LoVo (cell line): ENCODE measurements at places on chromosomes 7 and 10.

GRCh38 chr7:29247224-29247962, 52.8 kb downstream of the CHN2 start:
- no peak for DNase-seq

GRCh38 chr7:44761207-44762161, 12.8 kb downstream of the ZMIZ2 start:
- DNase-seq, result no peak

GRCh38 chr10:6607182-6607581, 27.1 kb upstream of the PRKCQ start:
- DNase-seq, result no peak

GRCh38 chr7:2567679-2568278, 9.0 kb downstream of the IQCE start:
- DNase-seq, result no peak

- peak; percentile 73 for DNase-seq
Observed at GRCh38 chr7:106793015-106793975, 71.8 kb upstream of the PIK3CG start.

DNA sequence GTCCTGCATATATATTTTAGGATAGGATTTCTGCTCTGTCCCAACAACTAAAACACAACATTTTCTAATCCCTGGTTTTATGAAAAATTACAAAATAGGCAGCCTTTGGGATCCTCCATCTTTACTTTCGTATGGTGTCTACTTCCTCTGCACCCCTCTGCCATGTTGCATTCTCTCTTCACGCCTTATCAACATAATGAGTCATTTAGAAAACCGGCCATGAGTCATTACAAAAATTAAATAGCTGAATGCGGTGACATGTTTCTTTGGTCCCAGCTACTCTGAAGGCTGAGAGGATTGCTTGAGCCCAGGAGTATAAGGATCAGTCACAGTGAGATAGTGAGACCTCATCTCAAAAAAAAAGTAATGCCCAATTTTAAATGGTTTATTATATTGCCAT, 148.1 kb upstream of the CELF2 start:
- no peak for DNase-seq

DNA sequence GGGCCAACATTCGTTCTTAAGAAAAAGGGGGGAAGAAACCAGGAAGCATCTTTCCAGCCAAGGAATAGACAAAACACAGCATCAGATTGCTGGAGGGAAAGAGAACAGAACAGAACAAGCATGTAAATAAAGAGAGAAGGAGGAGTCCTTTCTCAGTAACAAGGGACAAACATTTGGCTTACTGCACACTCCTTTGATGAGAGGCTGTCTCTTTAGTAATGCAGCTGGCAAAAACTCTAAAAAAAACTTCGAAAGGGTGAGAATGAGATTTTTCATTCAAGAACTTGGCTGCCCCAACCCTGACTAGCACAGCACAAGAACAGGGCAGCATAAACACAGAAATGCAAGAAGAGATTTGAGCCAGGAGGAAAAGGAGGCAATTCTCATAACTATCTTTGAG, 38.9 kb upstream of the IL6 start:
- no peak for DNase-seq

DNA sequence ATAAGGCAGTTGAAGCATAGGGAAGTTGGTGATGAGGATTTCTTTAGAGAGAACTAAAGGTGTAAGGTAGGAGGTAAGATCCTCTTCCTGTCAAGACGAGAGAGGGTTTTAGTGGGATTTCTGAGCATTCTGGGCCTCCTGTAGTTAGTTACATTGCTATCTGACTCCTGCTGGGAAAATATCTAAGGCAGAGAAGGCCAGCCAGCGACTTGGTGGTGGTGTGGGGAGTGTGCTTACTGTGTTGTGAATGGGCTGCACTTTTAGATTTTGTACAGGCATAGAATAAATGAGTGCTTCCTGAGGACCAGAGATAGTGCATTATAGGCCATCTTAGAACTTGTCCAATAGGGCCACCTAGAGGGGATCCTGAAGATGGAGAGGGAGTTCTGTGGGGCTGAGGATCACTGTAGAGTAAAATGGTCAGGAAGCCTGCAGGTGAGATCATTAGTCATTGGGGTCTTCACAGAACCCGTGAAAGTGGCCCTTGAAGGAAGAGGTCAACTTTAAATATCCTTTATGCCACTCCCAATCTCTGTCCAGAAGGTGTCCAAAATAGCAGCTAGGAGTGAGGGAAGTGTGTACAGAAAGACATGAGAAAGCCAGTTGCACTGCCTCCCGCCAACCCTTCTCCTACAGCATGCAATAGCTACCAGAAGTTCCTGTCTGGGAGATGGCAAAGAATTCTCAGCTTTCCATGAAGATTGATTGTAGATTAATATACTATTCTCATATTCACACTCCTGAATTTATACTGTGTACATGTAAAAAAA, 266.6 kb downstream of the POLR1F start:
- DNase-seq, result no peak

DNA sequence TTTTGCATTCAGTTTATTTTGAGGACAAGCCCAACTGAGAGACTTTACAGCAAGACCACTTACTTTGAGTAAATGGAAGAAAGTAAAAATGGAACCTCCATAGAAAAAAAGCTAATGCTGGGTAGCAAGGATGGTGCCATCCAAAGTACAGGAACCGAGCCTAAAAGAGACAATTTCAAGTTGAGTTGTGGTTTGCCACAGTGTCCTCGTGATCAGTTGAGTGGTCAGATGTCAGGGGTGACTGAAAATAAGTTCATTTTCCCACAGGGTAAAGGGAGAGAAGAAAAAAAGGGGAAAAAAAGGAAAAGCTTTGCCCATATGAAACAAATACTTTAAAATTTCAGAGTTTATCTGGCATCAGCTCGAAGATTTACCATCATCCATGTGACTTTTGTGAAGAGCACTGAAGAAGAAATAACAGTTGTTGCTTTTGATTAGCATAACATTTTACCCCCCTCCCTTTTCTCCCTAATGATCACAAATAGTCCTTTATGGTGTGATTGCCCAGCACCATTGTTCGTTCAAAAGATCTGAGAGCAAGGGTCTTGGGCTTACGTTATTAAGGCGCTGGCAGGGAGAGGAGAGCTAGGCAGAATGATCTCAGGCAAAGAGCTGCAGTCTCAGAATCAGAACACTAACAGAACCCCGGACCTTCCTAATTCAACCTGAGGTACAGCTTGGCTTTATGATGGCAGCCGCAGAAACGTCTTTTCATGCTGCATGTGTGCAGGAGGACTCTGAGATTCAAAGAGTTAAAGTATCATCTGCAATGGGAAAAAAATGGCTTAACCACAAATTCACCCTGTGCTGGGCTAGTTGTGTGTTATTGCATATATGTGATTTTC, 338.1 kb downstream of the RNLS start:
- DNase-seq, result no peak

GRCh38 chr10:1544929-1545328, 192.4 kb downstream of the ADARB2 start:
- no peak for DNase-seq

DNA sequence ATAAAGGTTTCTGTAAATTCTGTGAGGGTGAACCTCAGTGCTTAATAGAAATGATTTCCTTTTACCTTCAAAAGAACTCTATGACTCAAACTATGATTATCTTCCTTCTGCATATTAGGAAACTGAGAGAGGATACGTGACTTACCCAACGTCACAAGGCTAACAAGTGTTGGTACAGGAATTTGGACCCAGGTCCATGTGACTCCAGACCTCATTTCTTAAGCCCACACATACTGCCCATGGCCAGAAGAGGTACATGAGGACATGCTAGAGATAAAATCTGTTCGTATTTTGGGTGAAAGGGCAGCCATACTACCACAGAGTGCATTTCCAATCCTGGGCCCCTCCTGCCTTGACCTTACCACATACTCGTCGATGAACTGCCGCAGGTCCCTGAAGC, 61.5 kb upstream of the TM9SF3 start:
- no peak for DNase-seq

GRCh38 chr7:143048827-143049226, 3.3 kb upstream of the OR6V1 start:
- DNase-seq, result peak; percentile 70

GRCh38 chr7:129170441-129171021, 17.9 kb upstream of the SMO start:
- no peak for DNase-seq

DNA sequence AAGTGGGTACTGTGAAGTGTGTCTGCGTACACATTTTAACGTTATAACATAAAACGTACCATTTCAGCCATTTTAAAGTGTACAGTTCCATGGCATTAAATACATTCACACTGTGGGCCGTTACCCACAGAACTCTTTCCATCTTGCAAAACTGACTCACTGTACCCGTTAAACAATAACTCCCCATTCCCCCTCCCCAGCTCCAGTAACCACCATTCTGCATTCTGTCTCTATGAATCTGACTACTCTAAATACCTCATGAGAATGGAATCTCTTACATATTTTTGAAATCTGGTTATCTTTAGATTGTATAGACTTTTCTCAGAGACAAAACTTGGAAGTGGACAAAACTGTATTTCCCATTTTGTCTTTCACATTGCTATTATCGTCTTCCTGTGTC, 9.3 kb downstream of the ARL3 start:
- no peak for DNase-seq

DNA sequence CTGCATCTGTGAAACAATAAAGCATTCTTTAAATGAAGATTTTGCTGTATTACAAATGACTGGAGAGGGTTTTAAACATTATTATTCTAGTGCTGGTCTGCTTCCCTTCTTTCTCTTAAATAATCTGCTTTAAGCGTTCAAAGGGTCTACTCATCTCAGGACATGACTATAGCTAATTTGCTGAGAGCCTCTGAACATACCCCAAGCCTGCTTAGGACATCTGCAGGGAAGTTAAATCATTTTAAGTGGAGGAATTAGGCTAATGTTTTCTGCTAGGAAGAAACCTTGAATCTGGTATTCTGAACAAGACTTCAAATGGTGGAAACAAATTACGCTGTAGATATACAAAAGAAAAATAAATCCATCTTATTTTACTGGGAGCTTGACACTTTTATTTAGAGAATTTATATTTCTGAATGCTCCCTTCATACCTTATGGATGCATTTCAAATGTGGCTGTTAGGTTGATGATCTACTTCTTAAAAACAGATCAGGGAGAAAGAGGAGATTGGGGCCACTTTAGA, 124.4 kb upstream of the ITGB1 start:
- no peak for DNase-seq

GRCh38 chr7:37901236-37901827, 15.3 kb downstream of the SFRP4 start:
- peak; percentile 50 for DNase-seq

GRCh38 chr7:128053023-128053422, 21.8 kb upstream of the LRRC4 start:
- peak; percentile 33 for DNase-seq
